ENCODE measurements at places on chromosomes 3 and 15.

GRCh38 chr3:179743913-179744312, 91.1 kb downstream of the USP13 start:
- DNase-seq = no peak

DNA sequence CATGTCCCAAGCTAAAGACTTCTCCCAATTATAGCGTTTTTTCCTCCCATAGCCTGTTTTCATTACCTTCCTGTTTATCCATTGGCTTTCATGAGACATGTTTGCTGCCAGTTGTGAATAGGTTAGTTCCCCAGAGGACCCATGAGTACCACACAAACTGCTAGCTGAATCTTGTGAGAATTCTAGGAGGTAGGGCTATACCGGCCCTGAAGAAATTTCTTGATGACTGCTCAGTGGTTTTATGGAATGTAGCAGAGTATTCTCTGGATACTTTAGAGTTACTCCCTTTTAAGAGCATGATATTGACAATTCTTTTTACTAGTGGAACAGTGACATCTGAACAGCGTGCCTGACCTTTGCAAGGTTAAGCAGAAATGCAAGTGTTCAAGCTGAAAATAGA, 210.4 kb downstream of the MCTP2 start:
- peak; percentile 2 for DNase-seq

GRCh38 chr3:135213822-135214221, 418.8 kb downstream of the EPHB1 start:
- no peak for DNase-seq

- peak; percentile 82 for DNase-seq
Observed at GRCh38 chr3:196969660-196970546, 1.3 kb upstream of the PIGZ start.

- no peak for DNase-seq
Observed at GRCh38 chr3:46955801-46956259, 20.7 kb downstream of the CCDC12 start.

DNA sequence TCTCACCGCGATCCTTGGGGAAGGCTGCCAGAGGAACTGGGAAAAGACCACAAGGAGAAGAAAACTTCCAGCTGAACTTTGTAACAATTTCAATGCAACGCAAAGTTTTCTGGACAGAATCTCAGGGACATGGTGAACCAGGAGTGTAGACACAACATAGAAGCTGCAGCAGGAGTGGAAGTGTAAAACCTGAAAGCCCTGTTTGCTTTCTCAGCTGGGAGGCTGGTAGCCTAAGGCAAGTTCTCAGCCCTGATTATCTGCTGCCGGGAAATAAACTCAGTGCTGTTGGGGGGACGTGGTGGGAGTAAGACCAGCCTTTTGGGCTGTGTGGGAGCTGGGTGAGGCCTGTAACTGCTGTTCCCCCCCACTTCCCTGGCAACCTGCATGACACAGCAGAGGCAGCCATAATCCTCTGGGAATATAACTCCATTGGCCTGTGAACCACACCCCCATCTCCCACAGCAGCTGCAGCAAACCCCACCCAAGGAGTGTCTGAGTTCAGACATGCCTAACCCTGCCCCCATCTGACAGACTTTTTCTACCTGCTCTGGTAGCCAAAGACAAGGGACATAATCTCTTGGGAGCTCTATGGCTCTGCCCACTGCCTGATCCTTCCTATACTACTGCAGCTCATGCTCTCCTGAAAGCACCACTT, 106.7 kb downstream of the ZNF621 start:
- DNase-seq = peak; percentile 49
